ENCODE measurements at places on chromosomes 12 and 14. TPM values are rescaled to one million over a fixed set of nuclear protein-coding genes. Genes with fewer than 3 reads are reported as not detected.

Gene ATXN2
- total RNA-seq = 34.2 TPM

Gene IKZF4
- 10.5 TPM for total RNA-seq

Gene SMCO2
- not detected for total RNA-seq

Gene ZNF891
- 1.4 TPM for total RNA-seq

Gene CLEC4D
- not detected for total RNA-seq

Gene LRP1-AS
- not detected for total RNA-seq

Gene LPAR5
- total RNA-seq = 3.8 TPM

Gene FAM234B
- 8.4 TPM for total RNA-seq

- no peak for DNase-seq
Observed at GRCh38 chr14:68307790-68308168, 485.1 kb downstream of the ZFP36L1 start.

GRCh38 chr12:120514002-120514401 is 15.0 kb downstream of the COQ5 start:
- no peak for DNase-seq

GRCh38 chr14:21106176-21106497 is 5.3 kb downstream of the TMEM253 start:
- DNase-seq = no peak

GRCh38 chr12:2354151-2354991 is 301.6 kb downstream of the CACNA1C start:
- DNase-seq = no peak

DNA sequence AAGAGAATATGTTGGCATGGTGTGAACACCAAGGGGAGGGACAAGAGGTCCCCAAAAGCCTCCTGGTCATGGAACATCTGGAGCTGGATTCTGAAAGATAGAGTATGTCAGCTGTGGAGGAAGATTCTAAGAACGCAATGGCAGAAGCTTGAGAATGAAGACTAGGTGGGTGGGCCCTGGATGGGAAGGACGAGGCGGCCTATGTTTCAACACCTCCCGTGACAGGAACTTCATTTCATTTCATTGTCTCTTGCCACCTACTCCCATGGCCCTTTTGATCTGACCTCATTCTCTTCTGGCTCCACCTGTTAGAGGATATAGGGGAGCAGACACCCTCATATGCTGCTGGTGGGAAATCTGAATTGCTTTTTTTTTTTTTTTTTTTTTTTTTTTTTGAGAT is 3.3 kb downstream of the UNG start:
- DNase-seq = no peak

GRCh38 chr14:63672417-63673180 is 30.9 kb upstream of the WDR89 start:
- no peak for DNase-seq

GRCh38 chr12:132517740-132518100 is 27.8 kb downstream of the FBRSL1 start:
- no peak for DNase-seq

DNA sequence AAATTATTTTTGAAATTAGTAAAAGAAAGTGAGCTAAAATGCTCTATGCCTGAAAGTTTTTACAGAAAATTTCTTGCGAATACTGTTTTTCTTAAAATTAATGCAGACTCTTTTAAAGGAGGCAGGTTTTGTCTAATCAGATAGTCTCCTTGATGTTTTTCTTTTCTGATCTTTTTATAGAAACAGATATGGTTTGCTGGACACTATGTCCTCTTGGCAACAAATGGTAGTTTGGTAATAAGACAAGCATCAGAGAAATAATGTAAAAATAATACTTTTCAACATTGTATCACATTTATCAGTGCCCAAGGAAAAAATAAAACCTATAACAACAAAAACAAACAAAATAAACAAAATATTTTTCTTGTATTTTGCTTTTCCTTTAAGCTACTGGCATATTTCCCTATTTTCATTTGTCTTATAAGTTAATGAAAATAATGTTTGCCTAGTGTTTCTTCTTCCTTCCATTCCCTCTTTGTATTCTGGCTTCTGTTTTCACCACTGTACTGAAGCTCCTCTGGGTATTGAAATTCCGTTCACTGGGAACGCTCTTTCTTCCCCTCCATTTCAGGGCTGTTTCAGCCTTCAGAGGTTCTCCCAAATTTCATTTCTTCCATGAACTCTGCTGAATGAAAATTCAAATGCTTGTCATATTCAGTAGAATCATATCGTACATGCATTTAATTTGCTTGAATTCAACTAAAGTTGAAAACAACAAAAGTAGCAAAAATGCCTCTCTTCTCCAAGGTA is 115.3 kb downstream of the TRMT5 start:
- no peak for DNase-seq

DNA sequence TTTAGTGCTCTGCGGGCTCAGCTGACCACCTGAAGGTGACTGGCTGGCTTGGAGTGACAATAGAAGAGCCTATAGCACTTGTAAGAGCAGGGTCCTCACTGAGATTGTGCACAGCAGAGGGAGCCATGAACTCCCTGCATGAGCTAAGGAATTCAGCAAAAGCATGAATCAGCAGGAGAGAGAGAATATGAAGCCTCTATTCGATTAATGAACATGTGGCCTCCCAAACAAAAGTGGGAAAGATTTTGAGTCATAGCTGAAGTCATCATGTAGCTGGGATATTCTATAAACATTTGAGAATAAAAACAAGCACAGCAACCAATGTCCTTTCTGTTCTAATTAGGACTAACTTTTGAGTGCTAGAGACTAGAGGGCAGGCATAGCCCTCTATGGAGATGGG is 626.6 kb downstream of the DIO2 start:
- DNase-seq = no peak

DNA sequence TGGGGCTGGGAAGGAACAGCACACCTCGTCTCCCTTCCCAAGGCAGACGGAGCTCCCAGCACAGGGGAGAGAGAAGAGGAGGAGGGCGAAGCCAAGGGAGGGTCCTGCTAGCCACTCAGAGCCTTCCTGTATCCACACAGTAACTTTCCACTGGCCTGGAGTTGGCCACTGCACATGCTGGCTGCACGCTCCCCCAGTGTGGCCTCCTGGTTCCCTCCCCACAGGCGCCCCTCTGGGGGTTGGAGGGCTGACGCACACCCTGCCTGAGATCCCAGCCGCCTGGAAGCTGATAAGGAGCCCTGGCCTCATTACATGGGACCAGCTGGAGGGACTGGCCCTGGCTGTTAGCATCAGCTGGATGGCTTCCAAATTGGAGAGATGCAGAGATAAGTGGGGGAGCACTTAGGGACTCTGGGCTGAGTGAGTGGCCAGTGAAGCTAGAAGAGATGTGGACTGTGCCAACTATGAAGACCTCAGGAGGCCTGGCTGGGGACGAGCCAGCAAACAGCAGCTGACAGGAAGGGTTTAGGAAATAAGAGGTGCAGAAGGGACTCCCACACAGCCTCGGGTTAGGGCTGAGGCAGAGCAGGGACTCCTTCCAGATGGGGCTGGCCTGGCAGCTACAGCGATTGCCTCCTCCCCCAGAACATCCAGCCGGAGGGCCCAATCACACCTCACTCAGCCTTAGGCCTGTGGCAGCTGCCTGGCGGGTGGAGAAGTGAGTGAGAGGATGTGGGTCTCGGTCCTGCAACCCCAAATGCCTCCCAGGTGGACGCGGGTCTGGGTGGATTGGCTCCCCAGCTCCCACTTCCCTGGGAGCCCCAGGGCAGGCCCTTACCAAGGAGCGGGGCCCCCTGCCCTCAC is 26.3 kb upstream of the BCDIN3D start:
- no peak for DNase-seq

DNA sequence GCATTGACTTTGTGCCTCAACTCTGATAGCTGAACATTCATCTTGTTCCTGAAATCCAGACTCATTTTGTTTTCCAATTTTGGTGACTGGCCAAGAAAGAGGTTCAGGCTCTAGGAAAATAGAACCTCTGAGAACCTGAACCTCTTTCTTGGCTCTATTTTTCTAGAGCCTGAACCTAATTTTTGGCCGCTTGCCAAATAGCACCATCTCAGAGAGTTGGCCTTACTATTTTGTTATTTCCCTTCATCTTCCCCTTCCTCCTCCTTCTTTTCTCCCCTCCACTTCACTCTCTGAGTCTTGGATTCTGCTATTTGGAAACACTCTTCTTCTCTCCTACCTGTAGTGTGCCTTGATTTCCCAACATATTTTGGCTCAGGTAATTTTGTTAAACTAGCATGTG is 114.4 kb upstream of the CNTN1 start:
- no peak for DNase-seq

DNA sequence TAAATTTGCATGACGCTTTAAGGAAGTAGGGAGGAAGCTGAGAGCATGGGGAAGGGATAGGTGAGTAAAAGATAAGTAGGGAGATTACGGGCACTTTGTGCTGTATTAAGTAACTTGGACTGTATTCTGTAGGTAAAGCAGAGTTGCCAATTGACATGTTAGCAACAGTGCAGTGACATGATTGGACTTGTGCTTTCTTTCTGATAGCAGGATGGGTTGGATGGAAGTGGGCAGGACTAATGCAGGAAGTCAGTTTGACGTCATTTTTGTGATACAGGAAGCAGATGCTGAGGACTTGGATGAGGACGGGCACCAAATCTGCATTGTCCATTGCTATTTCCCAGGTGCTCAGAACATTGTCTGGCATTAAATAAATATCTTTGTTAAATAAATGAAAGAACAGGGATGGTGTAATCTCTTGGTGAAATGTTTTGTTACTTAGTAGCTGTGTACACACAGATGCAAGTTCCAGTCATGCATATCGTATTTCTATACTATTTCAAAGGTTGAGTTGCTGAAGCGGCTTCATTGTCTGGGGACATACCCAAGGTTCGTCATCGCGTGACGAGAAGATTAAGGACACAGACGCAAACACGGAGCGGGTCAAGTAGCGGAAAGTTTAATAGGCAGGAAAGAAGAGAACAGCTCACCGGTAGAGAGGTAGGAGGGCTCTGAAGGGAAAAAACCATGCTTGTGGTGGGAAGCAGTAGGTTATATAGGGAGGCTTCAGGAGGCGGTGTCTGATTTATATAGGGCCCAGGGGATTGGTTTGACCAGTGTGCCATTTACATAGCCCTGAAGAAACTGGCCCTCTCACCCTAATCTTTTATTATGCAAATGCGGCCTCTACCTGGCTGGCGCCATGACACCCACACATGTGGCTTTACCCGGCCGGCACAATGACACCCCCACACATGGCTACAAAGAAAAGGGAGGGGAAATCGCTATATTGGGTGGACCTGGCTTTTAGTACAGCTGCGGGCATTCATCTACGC is 30.7 kb downstream of the GUCY2C start:
- DNase-seq = no peak

DNA sequence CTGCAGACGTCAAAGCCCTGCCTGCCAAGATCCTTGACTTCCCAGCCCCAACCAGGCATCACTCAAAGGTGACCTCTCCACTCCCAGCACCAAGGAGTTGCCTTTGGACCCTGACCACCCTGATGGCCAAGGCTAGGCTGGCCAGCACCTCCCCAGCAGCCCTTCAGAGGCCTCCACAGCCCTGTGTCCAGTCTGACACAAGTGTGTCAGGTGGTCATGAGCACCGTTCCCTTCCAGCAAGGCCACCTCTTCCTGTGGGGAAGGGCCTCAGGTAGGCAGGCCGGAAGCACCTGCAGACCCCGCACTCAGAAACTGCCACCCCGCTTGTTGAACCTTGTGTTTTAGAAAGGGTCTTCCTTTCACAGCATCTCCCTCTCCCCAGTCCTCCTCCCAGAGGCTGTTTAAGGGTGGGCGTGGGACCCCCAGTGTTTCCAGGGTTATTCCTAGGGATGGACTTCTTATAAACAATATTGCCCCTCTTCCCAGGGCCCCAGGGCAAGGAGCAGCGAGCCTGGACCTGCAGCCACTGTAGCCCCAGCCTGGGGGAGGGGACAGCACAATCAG is 13.2 kb upstream of the INF2 start:
- no peak for DNase-seq

GRCh38 chr12:100464529-100464928 is 9.1 kb upstream of the NR1H4 start:
- no peak for DNase-seq

- DNase-seq = no peak
Observed at GRCh38 chr12:84361651-84362551, 550.7 kb downstream of the SLC6A15 start.

DNA sequence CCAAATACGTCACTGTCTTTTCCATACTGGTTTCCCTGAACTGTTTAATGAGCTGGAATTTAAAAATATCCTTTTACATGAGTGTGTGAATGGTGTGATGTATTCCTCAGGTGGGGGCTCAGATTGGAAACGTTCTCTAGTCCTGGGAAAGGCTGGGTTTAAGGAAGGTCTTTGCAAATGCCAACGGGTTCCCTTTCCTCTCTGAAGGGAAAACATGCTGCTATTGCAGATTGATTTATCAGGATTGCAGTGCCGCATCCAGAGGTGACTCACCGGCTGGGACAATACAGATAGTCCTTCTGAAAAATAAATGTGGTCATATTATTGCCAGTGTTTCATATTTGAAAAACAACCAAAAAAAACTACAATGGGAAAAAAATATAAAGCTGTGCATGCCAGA is 193.1 kb upstream of the FLRT2 start:
- DNase-seq = no peak

DNA sequence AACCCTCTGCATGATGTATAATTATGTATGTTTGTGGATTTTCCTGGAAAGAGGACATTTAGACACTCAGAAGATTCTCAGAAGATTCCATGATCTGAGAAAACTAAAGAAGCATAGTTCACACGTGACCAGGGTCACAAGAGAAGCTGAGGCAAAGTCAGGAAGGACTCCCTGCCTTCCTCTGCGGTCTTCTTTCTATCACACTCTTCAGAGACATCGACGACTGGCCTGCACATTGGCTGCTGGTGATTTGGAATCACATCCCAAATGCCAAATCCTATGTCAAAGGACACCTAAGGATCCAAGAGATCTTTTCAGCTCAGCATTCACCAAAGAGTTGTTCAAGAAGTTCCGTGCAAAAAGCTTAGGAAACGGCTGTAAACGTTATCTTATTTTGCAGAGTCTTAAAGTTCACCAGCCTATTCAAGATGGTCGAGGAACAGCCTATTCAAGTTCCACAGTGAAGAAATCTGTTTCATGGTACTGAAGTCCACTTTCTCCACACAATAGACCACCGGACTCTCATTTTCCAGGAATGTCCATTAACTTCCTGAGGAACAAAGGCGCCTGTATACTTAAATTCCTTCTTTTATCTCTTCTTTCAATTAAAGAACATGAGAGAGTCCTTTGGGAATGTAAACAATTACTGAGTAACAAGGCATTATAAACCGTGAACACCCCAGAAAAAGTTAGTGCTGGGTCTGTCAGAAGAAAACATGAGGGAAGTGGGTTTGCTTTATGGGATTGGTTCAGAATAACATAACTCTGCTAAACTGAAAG is 42.1 kb downstream of the IGF1 start:
- DNase-seq = no peak

GRCh38 chr12:115335048-115335447 is 651.1 kb upstream of the TBX3 start:
- no peak for DNase-seq

DNA sequence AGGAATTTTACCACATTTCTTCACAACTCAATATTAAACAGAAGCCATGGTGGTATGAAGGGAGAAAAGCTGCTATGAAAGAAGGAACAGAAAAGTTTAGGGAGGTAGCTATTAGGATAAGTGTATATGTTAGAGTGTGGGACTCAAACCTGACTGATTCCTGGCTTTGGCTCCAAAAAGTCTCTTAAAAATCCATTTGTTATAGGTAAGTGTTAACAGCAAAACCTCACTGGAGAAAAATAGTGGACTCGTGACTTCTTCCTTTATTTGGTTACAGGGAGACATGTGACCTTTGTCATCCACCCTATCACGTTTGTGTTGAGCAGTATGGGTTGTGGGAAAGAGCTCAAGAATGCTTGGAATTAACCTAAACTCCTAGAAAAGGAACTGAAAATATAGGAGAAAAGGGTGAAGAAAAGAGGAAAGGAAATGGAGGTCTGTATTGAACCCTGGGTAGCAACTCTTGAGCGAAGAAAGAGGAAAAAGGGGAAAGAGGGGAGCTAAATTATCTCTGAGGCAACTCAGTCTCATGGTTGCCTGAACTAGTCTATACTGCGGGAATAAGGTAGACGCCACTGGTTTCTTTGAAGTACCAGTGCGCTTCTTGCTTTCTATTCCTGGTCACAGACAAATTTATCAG is 3.6 kb upstream of the EID3 start:
- DNase-seq = no peak
